ENCODE measurements at places on chromosomes 1 and 21.

GRCh38 chr1:184162281-184162680, 110.8 kb downstream of the TSEN15 start:
- no peak for DNase-seq

- DNase-seq = no peak
These were observed 152.4 kb upstream of the HMGB4 start for GRCh38 chr1:33711511-33711910.

DNA sequence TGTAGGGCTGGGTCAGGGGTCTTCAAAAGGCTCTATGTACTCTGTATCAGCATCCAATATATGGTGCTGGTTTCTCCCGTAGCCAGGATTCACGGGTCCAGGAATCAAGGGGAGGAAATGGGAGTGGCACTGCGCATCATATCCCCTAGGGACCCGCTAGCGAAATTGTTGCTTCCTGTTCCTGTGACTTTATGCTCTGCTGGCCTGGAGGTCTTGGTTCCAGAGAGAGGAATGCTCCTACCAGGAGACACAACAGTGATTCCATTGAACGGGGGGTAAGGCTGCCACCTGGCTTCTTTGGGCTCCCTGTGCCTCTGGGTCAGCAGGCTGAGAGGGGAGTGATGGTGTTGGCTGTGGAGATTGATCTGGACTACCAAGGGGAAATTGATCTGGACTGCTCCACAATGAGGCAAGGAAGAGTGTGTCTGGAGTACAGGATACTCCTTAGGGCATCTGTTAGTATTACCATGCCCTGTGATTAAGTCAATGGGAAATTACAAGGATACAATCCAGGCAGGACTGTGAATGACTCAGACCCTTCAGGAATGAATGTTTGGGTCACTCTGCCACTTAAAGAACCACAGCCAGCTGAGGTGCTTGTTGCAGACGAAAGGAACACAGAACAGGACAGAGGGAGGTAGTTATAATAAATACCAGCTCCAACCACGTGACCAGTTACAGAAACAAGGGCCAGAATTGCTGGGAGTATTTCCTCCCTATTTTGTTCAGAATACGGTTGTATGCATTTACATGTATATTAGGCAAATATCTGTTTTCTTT, 10.2 kb downstream of the SPSB1 start:
- no peak for DNase-seq

GRCh38 chr1:212178851-212179250, 106.4 kb upstream of the PPP2R5A start:
- DNase-seq = no peak

- no peak for DNase-seq
These were observed 35.2 kb downstream of the CFAP57 start for GRCh38 chr1:43207229-43207853.

- no peak for DNase-seq
These were observed 42.8 kb downstream of the ACP6 start for GRCh38 chr1:147627435-147628110.

- no peak for DNase-seq
These were observed 46.8 kb downstream of the KDM1A start for GRCh38 chr1:23066075-23066474.

- DNase-seq = no peak
These were observed 17.3 kb upstream of the ABCG1 start for GRCh38 chr21:42201615-42202161.

DNA sequence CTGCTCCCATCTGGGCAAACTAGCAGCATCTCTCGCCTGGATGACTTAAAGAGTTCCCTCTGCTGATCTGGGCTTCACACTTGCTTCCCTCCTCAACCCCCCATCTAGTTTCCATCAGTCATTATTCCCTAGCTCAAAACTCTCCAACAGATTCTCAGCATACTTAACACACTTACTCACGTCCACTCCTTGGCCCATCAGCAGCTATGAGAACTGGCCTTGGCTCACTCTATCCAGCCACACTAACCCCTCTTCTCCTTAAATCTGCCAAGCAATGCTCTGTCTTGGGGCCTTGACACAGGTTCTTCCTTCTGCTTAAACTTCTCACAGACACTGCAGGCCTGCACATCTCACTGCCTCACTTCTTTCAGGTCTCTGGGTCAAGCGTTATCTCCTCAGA, 41.6 kb downstream of the GNG12 start:
- no peak for DNase-seq

GRCh38 chr1:27144049-27144748, 10.7 kb downstream of the SLC9A1 start:
- DNase-seq = no peak

- no peak for DNase-seq
These were observed 2.8 kb downstream of the ARMH1 start for GRCh38 chr1:44677201-44677766.

DNA sequence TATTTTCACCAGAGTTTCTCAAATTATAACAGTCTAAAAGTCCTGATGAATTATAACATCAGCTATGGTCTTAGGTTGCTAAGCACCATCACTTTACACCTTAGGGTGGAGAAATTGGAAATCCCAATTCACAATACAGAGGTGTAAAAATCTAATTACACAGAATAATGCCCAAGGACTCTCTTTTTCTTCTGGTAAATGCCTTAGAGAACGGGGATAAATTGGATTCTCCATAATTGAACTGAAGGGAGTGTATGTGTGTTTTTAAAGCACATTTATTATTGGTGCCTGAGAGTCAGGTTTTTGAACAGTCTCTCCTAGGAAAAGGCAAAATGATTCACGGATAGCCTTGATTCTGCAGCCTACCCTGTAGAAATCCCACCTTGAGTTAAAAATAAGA, 66.8 kb downstream of the NIBAN1 start:
- DNase-seq = no peak

DNA sequence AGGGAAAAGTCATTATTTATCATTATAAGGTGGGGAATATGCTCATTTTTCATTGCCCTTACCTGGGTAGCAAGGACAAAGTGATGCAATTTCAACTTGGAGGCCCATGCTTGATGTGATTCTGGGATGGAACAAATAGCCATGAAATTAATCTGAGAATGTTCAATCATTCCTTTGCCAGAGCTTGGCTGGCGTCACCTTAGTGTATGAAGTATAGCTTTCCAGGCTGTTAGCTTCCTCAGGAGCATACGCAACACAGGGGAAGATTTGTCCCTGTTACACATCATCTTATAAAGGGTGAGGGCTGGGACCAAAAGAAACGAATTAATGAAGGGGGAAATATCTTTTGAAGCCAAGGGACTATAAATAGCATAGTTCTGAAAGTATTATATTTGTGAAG, 91.4 kb upstream of the DEPDC1 start:
- no peak for DNase-seq

DNA sequence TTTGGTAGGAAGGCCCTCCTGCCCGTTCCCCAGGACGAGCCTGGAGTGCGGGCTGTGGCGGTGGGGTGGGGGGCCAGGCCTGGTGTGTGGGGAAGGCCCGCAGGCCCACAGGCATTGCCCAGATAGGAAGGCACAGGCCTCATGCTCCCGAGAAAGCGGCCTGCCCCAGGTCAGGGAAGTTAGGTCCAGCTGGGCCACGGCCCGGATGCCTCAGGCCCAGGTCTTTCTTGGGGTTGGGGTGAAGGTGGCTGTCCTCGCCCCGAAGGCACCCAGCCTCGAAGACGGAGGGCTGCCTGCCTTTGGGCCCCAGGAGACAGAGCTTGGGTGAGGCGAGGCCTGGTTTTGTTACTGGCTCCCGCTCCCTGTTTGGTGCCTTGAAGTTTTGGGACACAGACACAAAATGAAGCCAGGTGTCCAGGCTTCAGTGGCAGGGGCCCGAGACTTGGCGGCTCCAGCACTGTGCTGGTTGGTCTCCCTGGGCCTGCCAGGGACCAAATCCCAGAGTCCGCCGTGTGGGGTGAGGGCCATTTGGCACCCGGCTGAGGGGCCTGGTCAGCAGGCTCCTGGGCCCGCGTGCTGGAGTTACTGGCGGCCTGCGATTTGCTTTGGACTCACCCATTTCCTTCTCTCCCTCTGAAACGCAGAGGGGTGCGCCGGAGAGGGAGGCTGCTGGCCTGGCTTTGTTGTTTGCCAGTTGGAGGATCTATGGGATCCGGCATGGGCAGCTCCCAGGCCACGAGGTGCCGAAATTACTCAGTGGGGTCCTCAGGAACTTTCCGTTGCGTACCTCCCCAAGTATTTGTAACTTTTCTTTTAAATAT, 2.0 kb downstream of the SKI start:
- DNase-seq = peak; percentile 33

- DNase-seq = no peak
These were observed 2.5 kb downstream of the CDC42BPA start for GRCh38 chr1:227315629-227316346.

GRCh38 chr1:107442551-107442950, 301.7 kb downstream of the NTNG1 start:
- DNase-seq = no peak

DNA sequence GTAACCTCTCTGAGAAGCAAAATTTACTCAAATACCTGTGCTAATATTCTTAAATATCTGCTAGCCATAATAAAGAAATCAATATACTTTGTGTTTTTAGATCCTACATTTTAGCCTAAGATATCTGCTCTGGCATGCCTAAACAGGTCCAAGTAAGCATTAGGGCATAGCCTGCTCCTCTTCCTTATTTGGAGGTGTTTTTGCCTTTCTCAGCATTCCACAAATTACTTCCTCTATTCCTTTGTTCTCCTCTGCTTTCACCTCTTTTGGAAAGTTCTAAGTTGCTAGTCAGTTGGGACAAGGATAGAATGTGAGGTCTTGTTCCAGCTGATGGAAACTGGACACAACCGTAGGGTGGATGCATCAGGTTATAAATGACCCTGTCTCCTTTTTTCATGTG, 7.2 kb upstream of the OR10X1 start:
- DNase-seq = no peak

GRCh38 chr1:28521502-28522164, 15.8 kb downstream of the RCC1 start:
- no peak for DNase-seq

DNA sequence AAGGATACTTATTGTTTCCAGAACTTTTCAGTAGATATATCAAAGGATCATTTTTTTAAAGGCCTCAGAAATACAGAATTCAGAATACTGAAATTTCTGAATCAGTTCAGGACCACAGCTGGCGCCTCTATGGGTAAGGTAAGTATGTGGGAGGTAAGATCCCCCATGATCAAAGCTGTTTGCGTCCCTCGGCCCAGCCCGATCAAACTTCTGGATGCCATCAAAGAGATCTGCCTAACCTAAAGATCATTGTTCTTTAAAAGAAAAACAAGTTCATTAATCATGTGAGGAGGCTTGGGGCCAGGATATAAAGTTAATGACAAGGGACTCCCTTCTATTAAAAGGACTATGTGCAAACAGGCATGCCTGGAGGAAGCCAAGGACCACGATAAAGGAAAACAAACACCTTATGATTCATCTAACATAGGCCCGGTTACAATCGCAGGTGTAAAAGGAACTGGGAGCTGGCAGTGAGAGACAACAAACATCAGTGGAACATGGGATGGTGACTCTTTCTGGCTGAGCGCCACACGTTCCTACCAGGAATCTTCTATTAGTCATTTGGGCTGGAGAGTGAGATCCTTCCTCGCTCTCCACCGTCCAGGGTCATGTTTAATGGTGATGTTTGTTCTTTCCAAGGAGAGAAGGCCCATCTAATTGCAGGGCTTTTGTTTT, 2.8 kb upstream of the BACE2 start:
- DNase-seq = no peak

DNA sequence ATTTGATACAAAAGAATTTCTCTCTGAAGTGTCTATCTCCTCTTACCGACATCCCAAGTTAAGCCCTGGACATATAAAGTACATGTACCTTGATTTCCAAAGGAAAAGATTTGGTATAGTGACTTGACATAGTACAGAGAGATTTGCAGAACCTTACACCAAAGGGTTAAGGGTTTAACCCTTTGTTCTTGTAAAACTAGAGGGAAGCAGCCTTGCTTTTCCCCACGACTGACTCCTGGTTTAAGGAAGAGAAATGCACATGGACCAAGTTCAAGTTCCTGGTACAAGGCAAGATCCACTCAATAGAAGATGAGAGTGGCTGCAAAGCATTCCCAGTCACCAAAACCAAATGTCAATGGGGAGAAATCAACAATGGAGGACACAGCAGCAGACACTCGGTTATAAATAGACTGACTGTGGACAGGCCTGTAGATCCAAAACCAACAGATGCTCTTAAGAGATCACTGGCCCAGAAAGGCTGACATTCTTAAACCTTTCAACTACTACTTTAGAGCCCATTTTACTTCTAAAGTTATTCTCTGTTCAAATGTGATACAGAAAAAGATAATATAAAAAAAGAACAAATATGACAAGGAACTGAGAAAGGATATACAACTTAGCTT, 69.4 kb downstream of the PUM1 start:
- no peak for DNase-seq

- DNase-seq = no peak
These were observed 5.9 kb upstream of the ZNF124 start for GRCh38 chr1:247177755-247178154.

DNA sequence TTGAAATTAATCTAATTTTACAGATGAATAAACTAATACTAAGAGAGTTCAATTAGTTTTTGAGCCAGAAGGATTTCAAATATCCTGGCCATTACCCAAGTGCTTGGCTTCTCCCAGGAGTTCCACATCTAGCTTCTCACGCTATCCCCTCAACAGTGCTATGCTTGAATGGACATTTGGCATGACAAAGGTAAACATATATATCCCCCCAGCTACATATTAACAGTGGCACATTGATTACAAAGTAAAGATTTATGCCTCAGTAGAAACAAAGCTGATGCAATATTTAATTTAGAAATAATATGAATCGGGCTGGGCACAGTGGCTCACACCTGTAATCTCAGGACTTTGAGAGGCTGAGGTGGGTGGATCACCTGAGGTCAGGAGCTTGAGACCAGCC, 434.6 kb upstream of the PRMT6 start:
- DNase-seq = no peak

DNA sequence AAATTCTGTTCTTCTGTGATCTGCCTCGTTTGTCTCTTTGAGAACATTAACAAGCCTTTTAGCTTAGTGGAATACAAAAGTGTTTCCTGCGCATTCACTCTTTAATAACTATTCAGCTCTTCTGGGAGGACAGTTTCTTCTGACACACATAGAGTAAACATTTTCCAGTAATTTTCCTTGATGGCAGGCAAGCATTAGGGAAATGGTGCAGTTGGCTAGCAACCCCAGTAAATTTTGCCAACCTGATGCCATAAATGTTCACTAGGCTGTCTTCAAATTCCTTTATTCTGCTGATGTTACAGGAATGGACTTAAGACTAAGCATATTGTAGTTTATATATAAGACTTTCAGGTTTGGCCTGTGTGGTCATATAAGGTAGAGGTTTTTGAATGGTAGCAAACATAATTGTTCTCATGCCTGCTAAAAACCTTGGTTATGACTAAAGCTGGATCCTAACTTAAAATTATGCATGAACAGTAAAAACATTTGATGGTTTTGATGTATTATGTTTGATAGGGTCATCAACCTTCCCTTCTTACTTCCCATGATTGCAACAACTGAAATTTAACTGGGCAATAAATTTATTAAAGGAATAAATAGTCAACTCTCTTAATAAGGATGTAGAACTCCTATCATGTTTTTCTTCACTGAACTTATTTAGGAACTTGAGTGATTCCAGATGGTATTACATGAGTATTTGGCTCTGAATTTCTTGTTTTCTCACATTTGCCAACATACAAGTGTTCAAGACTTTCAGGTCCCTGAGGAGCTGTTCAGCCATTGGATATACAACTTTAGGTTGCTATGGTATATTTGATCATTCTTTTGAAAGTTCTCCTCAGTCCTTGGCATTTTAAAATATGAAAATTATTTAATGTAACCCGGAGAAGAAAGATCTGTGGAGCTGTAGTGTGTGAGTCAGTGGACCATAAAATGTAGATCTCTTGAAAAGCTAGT, 223.4 kb downstream of the FMN2 start:
- no peak for DNase-seq

Measured in T-helper 2 cell treated with Interferon-gamma antibody and Interleukin-4, amounts not matched to agents 5 μg/mL and 100 μg/mL, for 36 hours (primary cell).